T-helper 22 cell (primary cell): ENCODE measurements at places on chromosomes 11 and 22.

- DNase-seq: no peak
Observed at GRCh38 chr11:31636983-31637382, 127.4 kb downstream of the ELP4 start.

- peak; percentile 8 for DNase-seq
Observed at GRCh38 chr11:33893711-33894397, 2.0 kb upstream of the LMO2 start.

- DNase-seq: no peak
Observed at GRCh38 chr11:61297746-61298145, 2.6 kb upstream of the VWCE start.

DNA sequence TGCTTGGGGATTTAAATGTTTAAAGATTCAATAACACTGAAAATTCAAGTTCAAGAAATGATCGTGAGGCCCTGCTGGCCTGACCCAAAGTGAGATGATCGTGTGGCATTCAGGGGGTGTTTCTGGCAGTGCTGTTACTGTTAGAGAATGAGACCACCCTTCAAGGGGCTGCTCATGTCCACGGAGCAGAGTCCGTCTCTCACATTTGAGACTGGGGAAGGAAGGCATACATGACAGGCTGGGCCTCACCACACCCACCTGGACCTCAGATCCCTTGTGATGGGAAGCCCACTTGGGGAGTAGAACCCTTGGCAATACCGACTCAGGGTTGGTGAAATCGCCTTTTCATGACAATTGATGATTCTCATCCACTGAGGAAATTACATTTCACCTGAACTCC is 16.1 kb upstream of the NRIP3 start:
- no peak for DNase-seq

- DNase-seq: no peak
Observed at GRCh38 chr11:3341298-3341697, 37.6 kb downstream of the ZNF195 start.
